ENCODE measurements at places on chromosomes 7 and 10. TPM values are rescaled to one million over a fixed set of nuclear protein-coding genes. Genes with fewer than 3 reads are reported as not detected.

GRCh38 chr7:49151146-49151545, 226.8 kb downstream of the CDC14C start:
- no peak for DNase-seq

GRCh38 chr7:36002900-36003299, 150.2 kb upstream of the EEPD1 start:
- no peak for DNase-seq

DNA sequence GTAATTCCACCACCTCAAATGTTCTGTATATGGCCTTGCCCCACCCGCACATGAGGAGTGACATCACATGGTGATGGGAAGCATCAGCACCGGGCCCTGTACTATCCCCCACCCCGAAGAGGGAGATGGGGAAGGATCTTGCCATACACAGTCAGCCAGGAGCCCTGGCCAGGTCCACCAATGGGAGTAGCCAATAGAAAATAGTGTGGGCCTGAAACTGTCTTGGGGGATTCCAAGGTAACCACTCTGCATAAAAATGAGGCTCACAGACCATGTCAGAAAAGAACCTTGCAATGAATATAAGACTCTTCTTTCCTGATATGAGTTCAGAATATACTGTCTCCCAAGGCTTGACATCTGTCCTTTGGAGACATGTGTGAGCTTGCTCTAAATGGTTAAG, 51.1 kb downstream of the ADRB1 start:
- DNase-seq, result no peak

Gene CYP2E1
- polyA plus RNA-seq, result 0.61 TPM
